ENCODE measurements at places on chromosomes 16 and 17.

- DNase-seq = no peak
Observed at GRCh38 chr17:14514973-14515372, 214.1 kb downstream of the HS3ST3B1 start.

- DNase-seq = no peak
Observed at GRCh38 chr16:76464955-76465620, 187.9 kb downstream of the CNTNAP4 start.

- no peak for DNase-seq
Observed at GRCh38 chr17:30236297-30236624, 764 bp upstream of the SLC6A4 start.

GRCh38 chr17:14211801-14212200, 24.9 kb downstream of the CDRT15 start:
- DNase-seq = no peak

GRCh38 chr17:51298508-51299371, 38.4 kb downstream of the UTP18 start:
- DNase-seq = no peak

DNA sequence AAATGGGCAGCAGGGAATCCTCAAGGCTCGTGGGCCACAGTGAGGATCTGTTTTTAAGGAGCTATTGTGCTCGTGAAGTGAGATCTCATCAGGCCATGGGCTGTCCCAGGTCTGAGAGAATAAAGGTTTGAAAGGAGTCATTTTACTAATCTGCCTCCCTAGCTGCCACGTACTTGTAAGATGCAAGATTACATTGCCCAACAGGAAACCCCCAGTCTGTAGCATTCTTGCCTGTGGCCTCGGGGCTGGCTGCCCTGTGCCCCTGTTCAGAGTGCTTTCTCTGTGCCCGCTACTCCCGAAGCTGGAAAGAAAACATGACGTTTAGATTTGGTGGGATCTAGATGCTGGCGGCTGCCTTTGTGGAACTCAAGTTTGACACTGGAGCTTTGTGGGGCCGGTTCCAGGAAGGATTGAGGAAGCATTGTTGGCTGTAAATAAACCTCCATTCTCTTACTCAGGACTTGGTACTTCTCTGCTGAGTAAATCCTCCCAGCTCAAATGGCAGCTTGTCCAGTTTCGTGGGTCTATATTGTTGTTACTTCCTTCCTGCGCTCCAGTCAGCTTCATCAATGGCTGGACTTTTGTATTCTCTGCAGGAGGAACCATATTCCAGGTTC, 21.2 kb downstream of the SAP30BP start:
- no peak for DNase-seq

DNA sequence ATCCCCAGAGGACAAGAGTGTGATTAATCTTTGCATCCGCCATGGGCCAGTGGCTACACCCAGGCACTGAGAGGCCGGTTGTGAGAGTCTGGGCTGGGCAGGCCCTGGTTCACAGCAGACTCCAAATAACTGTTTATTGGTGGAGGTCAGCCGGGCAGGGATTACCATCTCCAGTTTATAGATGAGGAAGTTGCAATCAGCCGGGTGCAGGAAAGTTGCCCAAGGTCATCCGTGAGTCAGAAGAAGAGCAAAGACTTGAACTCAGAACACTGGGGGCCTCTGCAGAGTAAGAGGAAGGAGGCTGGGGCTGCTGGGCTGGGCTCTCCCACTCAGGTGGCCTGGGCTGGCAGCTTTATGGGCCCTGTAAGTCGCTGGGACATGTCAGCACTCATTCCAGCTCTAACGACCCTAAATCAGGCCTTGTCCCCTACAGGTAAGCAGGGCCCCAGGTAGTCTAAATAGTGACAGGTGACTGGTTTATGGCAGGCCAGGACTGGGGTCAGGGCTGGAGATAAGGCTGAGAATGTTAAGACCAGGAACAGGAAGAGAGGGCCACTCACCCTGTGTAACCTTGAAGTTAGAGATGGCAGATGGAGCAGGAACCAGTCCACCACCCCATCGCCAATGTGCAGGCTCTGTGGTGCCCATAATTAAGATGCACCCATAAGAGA, 2.1 kb upstream of the CA4 start:
- DNase-seq = no peak
